ENCODE measurements at places on chromosomes 6 and 20. TPM values are rescaled to one million over a fixed set of nuclear protein-coding genes. Genes with fewer than 3 reads are reported as not detected.

DNA sequence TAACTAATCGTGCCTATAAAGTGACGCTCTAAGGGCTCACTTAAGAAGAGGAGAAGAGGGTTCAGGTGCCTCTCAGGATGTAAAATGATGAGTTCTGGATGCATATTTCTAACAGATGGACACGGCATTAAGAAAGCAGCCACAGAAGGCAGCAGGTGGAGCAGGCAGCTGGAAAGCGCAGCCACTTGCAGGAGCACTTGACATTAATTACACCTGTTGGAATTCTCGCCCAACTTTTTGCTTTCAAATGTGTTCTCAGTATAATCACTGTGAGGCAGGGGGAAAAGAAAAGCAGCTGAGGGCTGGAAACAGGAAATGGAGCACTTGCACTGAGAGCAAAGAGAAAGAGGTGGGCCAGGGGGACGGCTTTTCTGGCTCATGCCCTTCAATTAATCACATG, 164.2 kb downstream of the NKAIN2 start:
- H3K27ac ChIP-seq, result no peak overlapping the region
- H3K36me3 ChIP-seq, result no peaks in the 10 kb centered on the region
- no peak overlapping the region for H3K4me3 ChIP-seq
- H3K4me1 ChIP-seq, result no peaks in the 10 kb centered on the region
- no peaks in the 10 kb centered on the region for H3K27me3 ChIP-seq

The CAPN11 gene
- 0.16 TPM for total RNA-seq

The REV3L gene
- 11.5 TPM for total RNA-seq

- no peak for DNase-seq
- H3K27ac ChIP-seq, result no peak overlapping the region
- no peaks in the 10 kb centered on the region for H3K36me3 ChIP-seq
- no peak overlapping the region for H3K4me3 ChIP-seq
- no peaks in the 10 kb centered on the region for H3K4me1 ChIP-seq
Observed at GRCh38 chr20:16599257-16599656, 26.0 kb upstream of the KIF16B start.

GRCh38 chr6:29490055-29490454, 2.3 kb upstream of the MAS1L start:
- H3K4me3 ChIP-seq, result no peak overlapping the region
- no peaks in the 10 kb centered on the region for H3K36me3 ChIP-seq
- H3K4me1 ChIP-seq, result no peaks in the 10 kb centered on the region

GRCh38 chr6:145539831-145540230, 195.5 kb downstream of the EPM2A start:
- no peak overlapping the region for H3K4me3 ChIP-seq
- no peak overlapping the region for H3K27ac ChIP-seq
- H3K27me3 ChIP-seq, result no peaks in the 10 kb centered on the region
- no peaks in the 10 kb centered on the region for H3K36me3 ChIP-seq
- no peaks in the 10 kb centered on the region for H3K4me1 ChIP-seq
- DNase-seq, result peak; percentile 21

The CABLES2 gene
- 1.7 TPM for total RNA-seq

DNA sequence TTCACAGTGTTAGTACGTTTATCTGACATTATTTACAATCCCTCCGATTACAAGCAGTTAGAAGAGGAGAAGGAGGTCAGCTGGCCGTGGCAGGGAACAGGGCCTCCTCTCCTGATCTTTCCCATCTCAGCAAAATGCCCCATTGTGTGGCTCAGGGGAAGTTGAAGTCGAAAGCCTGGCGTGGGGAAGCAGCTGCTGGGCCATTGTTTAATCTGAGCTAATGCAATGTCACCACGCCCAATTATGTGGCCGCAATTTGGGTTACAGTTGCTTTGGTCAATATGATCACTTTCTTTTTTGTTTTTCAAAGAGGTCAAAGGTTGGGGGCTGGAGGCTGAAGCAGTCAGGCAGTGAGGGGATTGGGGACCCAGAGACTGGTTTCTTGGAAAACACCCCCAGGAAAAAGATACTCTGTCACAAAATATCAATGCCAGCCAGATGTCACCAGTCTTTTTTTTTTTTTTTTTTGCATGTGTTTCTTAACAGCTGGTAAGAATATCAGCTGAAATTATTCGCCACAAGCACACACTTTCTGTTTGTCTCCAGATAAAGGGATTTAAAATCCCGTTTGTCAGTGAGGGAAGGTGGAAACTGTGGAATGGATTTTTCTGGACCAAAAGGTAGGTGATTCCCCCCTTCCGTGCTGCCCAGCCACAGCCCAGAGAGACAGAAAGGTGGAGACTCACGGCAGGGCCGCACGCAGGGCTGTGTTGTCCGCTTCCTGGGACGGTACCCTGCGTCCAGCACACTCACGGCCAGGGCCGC, 24.6 kb downstream of the DLL1 start:
- no peak for DNase-seq
- no peaks in the 10 kb centered on the region for H3K27me3 ChIP-seq
- H3K36me3 ChIP-seq, result no peaks in the 10 kb centered on the region
- H3K4me3 ChIP-seq, result no peak overlapping the region
- H3K27ac ChIP-seq, result peak overlapping the region; percentile 85

The ADIG gene
- total RNA-seq, result not detected

The NKAPL gene
- 0.75 TPM for total RNA-seq

The TBC1D7 gene
- total RNA-seq, result 7.0 TPM

- DNase-seq, result peak; percentile 83
- H3K27ac ChIP-seq, result no peak overlapping the region
- H3K27me3 ChIP-seq, result no peaks in the 10 kb centered on the region
Observed at GRCh38 chr6:5143634-5144311, 58.6 kb downstream of the PPP1R3G start.

- no peak overlapping the region for H3K27ac ChIP-seq
- H3K4me3 ChIP-seq, result no peak overlapping the region
- H3K27me3 ChIP-seq, result no peaks in the 10 kb centered on the region
- no peaks in the 10 kb centered on the region for H3K36me3 ChIP-seq
Observed at GRCh38 chr20:22698259-22698842, 114.0 kb upstream of the FOXA2 start.

- no peak overlapping the region for H3K4me3 ChIP-seq
- H3K4me1 ChIP-seq, result no peaks in the 10 kb centered on the region
- H3K27me3 ChIP-seq, result no peaks in the 10 kb centered on the region
- H3K36me3 ChIP-seq, result no peaks in the 10 kb centered on the region
- no peak overlapping the region for H3K27ac ChIP-seq
- no peak for DNase-seq
Observed at GRCh38 chr6:95084867-95085266, 492.5 kb upstream of the MANEA start.

The RUNX2 gene
- total RNA-seq, result 3.8 TPM

GRCh38 chr20:37516811-37517750, 4.0 kb upstream of the NNAT start:
- no peak for DNase-seq
- H3K36me3 ChIP-seq, result no peaks in the 10 kb centered on the region
- no peak overlapping the region for H3K27ac ChIP-seq
- no peaks in the 10 kb centered on the region for H3K27me3 ChIP-seq
- no peaks in the 10 kb centered on the region for H3K4me1 ChIP-seq

The AIF1 gene
- total RNA-seq, result 7.5 TPM
